Inflammatory macrophage treated with lipopolysaccharide for 4 hours (primary cell): ENCODE measurements at places on chromosomes 7 and 10.

DNA sequence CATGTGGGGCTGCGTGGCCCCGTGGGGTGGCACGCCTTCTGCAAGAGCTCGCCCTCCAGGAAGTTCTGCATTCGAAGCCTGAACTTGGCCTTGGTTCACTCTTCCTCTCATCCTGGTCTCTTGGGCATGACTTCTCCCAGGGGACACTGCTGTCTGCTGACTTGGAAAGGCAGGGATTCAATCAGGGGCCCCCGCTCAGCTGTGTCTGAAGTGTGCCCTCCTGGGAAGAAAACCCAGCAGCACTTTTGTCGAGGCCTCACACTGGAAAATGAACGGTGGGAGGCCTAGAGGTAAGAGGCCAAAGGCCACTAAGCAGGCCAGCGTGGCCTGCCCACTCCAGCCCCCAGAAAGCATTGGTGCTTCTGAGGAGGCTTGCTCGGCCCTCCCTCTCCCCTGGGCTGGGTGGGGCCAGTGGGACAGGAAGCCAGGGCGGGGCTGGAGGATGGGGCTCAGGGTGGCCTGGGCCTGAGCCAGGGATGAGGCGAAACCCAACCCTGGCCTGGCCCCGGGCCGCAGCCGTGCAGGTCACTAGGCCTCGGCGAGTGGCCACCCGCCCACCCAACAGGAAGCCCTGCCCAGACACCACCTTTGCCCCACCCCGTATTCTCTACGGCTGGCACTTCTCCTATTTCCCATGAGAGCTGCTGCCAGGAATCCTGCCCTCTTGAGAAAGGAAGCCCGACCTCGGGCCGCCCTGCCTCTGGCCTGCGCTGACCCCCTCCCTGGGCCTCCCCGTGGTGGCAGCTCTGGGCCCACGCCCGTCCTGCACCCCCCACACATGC is 81.1 kb downstream of the ZMIZ1 start:
- peak; percentile 92 for DNase-seq

DNA sequence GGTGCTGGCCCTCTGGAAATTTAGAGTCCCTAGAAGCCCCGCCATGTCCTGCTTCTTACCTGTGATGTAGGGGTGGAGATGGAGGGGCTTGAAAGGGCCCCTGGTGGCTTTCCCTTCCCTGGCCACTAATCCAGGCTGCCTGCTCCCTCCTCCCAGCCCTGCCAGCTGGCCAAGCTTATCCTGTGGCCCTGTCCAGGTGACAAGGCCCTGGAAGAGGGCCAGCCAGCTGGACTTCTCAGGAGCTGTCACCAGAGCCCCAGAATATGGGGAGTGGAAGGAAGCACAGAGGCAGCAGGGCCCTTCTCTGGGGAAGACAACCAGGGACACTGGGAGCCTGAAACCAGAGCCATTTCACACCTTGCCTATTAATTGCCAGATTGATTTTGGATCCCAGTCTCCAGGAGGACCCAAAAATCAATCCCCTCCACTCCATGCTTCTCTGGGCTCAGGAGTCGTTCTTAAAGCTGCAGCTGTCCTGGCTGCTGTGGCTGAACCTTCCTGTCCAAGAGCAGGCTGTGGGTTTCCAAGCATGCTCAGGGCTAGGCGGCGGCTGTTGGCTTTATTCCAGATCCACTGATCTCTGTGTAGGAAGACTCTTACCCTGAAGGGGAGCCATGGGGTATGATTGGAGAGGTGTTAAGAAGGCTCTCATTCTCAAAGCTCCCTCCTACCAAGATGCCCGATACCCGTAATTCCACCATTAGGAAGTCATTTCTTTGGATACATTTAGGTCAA is 52.6 kb upstream of the PCBD1 start:
- DNase-seq = no peak

DNA sequence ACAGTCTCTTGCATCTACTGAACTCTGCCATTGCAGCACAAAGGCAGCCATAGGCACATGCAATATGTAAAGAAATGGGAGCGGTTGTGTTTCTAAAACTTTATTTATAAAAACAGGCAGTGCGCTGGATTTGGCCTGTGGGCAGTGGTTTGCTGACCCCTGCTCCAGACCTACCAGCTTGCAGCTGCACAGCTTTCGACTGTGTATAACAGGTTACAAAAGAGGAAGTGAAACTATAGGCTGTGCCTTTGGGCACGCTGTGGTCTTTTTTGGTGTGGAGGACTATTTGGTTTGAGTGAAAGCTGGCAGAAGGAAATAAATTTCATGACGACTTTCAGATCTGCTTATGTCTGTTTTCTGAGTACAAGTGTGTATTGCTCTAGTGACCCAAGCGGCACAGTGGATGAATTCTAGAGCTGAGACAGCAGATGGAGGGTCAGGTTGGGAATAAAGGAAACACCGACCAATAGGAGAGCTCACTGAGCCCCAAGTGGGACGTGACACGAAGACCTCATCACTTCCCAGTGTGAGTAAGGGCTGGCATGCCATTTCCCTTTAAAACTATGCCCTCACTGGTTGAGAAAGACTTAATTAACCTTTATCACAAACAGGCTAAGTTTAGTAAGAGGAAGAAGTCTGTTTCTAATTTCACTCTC is 152.7 kb downstream of the ANK3 start:
- peak; percentile 92 for DNase-seq

DNA sequence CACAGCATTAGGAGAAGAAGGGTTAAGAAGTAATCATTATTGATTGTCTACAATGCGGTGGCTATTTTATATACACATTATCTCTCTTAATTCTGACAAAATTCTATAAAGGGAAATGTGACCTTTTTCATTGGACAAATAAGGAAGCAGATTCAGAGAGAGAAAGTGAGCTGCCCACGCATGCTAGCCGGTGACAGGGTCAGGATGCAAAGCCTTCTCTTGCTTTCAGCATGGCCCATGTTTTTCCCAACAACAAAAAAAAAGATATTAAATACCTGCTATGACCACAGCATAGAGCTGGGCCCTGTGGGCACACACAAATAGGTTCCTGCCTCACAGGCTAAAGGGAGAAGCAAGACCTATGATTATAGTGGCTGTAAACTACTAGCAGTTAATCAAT is 66.8 kb downstream of the PPP1R3C start:
- DNase-seq = peak; percentile 37

GRCh38 chr10:13978533-13979115 is 352.1 kb downstream of the FRMD4A start:
- DNase-seq = no peak

DNA sequence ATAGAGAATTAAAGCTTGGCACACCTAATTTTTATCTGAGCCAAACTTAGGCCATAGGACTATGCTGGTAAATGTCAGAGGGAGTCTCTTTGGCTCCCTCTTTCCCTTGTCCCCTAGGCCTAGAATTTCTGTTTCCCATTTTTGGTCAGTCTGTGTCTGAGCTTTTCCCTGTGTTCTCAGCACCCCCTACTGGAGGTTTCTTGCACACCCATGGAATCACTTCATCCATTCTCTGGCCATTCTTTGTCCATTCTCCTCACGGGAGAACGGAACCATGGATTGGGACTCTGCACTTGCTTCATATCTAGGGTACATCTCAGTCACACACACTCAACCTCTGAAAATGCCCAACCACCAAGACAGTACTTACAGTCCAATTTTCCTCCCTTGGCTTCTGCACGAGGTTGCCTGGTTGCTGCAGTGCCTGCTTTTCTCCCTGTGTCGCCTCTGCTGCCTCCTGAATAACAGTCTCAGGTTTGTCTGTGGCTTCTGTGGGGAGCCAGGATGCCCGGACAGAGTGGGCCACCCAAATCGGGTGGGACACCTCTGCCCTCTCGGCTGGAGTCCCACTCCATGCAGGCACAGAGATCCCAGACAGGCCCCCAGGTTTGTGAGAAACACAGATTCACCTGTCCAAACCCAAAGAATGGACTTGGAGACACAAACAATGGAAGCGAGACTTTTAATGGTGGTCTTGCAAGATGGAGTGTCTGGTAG is 35.1 kb upstream of the DNAH11 start:
- peak; percentile 55 for DNase-seq

DNA sequence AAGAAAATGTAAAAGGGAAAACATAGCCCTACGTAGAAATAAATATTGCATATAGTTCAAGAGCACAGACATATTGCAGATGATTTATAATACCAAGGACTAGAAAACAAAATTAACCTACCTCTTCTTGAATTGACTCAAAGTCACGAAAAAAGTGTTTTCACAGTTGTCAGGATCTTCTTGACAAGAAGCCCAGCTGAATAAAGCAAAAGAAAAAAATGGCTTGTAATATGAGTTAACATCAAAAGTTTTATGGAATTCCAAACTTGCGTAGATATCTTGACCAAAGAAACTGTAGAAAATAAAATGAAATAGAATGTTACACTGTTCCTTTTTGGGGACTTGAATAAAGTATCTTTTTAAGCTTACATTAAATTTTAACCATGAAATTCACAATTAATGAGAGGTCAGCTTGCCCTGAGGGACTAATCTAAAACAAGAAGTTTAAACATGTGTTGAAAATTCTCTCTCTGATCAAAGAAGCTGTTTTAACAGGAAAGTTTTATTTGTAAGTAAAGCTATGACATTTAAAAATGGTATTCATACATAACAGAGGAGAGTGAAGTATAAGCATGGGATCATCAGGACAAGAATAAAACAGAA is 133.1 kb upstream of the SEMA3C start:
- no peak for DNase-seq

DNA sequence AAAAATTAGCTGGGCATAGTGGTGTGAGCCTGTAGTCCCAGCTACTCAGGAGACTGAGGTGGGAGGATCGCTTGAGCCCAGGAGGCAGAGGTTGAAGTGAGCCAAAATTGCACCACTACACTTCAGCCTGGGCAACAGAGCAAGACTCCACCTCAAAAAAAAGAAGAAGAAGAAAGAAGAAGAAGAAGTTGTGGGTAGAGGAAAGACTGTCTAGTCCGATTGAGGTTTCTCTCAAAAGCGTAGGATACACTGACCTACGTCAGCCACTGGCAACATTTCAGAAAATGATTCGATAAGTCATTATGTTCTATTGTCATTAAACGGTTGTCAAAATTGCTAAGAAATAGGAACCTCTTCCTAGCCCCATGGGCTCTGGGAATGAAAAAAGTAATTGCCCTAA is 22.3 kb upstream of the RHBDD2 start:
- DNase-seq = peak; percentile 97

DNA sequence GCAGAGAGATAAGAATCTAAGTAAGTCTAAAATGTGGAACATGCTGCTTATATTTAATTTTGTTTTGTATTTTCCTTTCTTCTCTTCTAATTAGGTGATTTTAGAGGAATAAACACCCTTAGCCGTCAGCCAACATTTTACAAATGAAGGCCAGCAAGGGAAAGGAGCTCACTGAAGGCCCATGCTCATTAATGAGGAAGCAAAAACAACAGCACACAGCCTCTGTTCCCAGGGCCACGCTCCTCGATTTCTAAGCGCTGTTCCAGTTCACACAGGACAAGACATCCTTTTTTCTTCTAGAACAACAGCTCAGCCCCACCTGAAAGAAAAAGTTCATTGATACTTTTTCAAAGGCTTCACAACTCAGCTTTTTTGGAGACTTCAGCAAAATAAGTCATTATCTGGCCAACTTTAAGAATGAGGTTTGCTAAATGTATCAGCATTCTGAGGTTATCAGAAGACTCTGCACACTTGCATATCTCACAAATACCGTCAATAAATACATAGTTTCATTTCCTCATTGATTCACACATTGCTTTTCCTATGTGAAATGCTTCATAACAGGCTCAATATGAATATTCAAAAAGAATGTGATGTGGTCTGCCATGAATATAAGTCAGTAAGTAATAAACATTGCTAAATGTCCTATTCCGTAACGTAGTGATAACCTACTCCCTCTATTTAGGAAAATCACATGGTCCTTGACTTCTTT is 34.8 kb upstream of the SFMBT2 start:
- peak; percentile 53 for DNase-seq

DNA sequence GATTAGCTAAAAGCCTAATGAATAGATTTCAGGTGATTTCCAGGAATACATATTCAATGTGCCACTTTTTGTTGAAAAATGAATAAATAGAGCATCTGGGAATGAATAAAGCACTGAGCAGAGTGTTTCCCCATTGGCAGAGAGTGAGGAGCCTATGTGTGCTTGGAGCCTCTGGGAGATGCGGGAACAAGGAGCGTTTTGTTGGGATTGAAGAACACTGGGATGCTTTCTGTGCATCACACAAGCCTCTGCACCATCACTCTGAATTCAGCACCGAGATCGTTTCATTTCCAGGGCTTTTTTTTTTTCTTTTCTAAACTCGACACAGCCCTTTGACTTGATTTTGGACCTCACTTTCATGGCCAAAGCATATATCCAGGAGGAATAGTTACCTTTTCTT is 111.4 kb downstream of the BAMBI start:
- DNase-seq = no peak

- no peak for DNase-seq
These were observed 48.8 kb upstream of the SAMD8 start for GRCh38 chr10:75062506-75063299.

DNA sequence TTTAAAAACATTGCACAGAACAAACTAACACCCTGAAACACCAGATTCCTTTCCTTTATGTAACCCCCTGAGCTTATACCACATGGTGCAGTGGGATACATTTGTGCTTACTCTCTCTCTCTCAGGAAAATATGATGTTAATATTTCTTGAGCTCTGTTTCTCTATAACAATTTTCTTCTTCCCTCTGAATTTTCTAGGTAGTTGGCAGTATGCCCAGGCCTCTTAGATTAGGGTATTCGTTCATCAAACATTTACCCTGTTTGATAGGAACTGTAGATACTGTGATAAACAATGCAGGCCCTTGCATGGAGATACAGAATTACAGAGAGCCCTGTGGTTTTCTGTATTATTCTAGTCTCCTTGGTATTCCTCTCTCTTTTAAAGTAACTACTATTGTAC is 567.8 kb downstream of the IPMK start:
- no peak for DNase-seq

- no peak for DNase-seq
These were observed 79.6 kb downstream of the ZNF777 start for GRCh38 chr7:149381245-149381644.

- DNase-seq = no peak
These were observed 1163.2 kb upstream of the SORCS1 start for GRCh38 chr10:108327706-108328105.

GRCh38 chr10:59606551-59606961 is 103.1 kb downstream of the SLC16A9 start:
- peak; percentile 17 for DNase-seq

DNA sequence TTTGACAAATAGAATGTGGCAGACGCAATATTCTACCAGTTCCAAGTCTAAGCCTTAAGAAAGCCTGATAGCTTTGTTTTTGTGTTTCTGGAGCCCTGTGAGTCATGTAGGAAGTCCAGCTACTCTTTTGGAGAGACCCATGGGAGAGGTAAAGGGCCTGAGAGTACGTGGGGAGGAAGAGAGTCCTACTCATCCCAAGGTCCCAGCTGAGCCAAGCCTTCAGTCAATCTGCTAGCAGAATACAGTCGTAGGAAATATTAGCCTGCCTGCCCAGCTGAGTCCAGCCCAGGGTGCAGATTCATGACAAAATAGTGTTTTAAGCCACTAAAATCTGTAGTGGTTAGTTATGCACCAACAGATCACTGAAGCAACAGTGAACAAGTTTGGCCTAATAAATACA is 9.0 kb upstream of the GNA12 start:
- no peak for DNase-seq

GRCh38 chr10:30527623-30528428 is 93.8 kb downstream of the MAP3K8 start:
- no peak for DNase-seq
